ENCODE measurements at places on chromosomes 11 and 22. TPM values are rescaled to one million over a fixed set of nuclear protein-coding genes. Genes with fewer than 3 reads are reported as not detected.

The CNTN5 gene
- 0.10 TPM for polyA plus RNA-seq

The POLR2L gene
- polyA plus RNA-seq: 183 TPM

The ALDH3B1 gene
- polyA plus RNA-seq: 73.9 TPM

The ASCC2 gene
- polyA plus RNA-seq: 60.8 TPM

The DSCAML1 gene
- 0.18 TPM for polyA plus RNA-seq

The MOGAT2 gene
- not detected for polyA plus RNA-seq

The HTATIP2 gene
- polyA plus RNA-seq: 69.3 TPM

The PGA3 gene
- 0.50 TPM for polyA plus RNA-seq

The SCARF2 gene
- 19.6 TPM for polyA plus RNA-seq

The MAJIN gene
- polyA plus RNA-seq: 0.24 TPM

The TNNT3 gene
- polyA plus RNA-seq: 1.6 TPM

The GP1BB gene
- 2.8 TPM for polyA plus RNA-seq

The FXYD2 gene
- polyA plus RNA-seq: 4.5 TPM

GRCh38 chr11:29251738-29252137 is 765.1 kb downstream of the KCNA4 start:
- DNase-seq: no peak

- DNase-seq: no peak
Observed at GRCh38 chr22:19065929-19066328, 56.3 kb downstream of the DGCR2 start.

DNA sequence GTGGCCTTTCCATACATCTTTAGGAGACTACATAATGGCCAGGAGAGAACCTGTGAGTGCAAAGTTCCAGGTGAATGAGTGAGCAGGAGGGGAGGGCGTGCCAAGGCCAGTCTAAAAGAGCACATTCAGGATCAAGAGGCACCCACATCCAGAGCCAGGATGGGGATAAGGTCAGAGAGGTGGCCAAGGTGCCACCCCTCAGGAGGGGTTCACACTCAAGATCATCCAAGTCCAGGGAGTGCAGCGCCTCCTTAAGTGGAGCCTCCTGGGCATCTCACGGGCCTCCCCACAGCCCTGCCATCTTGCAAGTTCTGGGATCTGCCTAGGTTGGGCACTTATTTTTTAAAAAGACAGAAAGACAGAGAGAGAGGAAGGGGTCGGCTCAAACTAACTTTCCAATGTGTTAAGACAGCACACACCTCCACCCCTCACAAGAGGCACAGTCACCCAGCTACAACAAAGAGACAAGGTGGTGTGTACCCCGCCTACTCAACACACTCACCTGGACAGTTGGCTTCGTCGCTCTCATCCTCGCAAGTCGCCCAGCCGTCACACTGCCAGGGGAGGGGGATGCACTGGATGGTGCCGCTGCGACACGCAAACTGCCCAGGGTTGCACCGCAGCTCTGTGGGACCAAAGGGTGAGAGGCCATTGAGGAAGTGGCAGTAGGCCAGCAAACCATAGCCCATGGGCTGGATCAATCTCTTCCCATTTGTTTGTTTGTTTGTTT is 33.2 kb downstream of the DGCR2 start:
- no peak for DNase-seq

- no peak for DNase-seq
Observed at GRCh38 chr22:41239443-41240128, 1.1 kb downstream of the CHADL start.

DNA sequence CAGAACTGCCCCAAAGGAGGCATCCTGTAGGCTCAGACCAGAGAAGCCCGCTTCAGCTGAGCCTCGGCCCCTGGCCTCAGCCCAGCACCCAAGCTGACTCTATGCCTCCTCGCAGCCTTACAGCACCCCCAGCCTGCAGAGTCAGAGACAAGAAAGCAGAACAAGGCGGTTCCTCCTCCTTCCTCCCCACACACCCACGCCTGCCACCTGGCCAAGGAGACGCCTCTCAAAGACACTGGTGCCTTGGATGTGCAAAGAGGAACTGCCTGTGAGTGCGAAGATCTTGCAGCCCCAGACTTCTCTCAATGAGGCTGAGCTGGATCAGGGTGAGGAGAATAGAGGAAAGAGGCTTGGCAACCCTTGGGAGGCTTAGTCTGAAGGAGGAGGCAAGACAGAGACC is 60.2 kb downstream of the PDE2A start:
- DNase-seq: no peak

GRCh38 chr11:1750481-1750839 is at the start of gene IFITM10:
Gene IFITM10 (minus strand): TSS chr11:1750595. CDS start chr11:1750442, 153 bp downstream.
- no peak for DNase-seq

- DNase-seq: no peak
Observed at GRCh38 chr11:66042227-66042995, 6.5 kb downstream of the GAL3ST3 start.

DNA sequence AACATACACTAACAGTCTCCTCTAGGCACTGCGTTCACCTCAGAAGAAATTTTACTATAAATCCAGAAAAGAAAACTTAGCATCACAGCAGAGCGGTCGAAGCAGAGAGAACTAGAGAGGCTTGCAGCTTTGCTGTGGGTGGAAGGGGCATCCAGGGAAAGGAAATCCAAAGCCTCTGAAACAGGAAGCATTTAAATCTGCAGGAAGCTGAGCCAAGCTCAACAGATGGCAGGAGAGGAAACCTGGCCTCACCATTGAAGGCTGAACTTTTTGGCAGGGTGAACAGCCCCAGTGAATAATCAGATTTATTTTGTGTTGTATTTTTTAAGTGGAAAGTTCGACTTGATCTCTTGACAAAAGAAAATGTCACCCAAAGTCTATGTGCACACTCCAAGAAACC is 858.1 kb downstream of the OPCML start:
- peak; percentile 39 for DNase-seq

DNA sequence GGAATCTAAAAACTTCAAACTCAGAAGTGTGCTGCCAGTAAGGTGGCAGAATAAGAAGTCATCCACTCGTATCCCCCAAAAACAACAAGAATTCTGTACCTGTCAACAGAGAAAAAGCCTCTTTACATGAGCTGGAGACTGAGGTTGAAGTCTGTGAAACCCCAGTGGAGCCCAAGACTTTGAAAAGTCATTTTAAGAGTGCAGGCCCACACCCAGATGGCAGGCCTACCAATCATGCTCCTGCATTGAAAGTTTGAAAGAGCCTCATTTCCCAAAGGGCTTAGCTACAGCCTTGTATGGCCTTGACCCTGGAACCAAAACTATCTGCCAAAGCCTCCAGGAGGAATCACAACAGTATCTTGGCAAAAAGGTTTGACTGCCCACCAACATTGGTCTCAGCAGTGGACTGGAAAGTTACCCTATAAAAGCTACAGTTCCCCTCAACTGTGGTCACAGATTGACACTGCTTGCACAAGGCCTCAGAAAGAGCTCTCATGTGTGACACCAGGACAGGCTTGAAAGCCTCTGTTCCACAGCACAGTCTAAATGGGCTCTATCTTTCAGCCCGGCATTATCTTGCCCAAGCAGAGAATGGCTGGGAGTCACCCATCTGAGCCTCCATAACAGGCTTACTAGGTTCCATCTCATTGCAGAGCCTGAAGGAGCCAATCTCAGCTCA is 47.7 kb downstream of the SLC22A9 start:
- no peak for DNase-seq

- DNase-seq: no peak
Observed at GRCh38 chr11:110077831-110078325, 15.3 kb upstream of the ZC3H12C start.

- DNase-seq: no peak
Observed at GRCh38 chr11:121763526-121763925, 310.8 kb upstream of the SORL1-AS1 start.

DNA sequence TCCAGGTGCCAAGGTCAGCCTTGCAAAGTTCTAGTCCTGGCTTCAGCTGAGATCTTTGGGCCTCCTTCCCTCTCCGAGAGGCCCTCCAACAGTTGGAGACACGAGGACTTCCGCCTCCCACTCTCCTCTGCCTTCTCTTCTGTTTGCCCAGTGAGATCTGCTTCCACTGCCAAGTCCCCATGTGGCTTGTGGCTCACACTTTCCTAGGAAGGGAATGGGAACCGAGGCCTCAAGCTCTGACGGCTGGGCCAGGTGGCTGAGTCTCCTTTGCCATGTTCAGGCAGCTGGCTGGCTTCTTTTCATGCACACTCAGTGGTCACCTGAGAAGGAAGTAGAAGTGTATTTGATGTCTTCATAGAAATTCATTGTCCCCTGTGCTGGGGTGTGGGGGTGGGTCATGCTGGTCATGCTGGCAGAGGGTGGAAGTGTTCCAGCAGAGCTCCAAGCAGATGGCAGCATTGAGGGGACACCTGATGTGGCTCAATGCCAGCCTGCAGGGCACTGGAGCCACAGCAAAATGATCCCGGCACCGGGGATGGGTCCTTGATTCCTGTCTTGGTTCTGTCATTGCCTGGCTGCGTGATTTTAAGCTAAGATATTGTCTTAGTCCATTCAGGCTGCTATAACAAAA is 130.4 kb downstream of the ADAMTS15 start:
- no peak for DNase-seq

GRCh38 chr11:17634776-17635550 is 84.4 kb upstream of the MYOD1 start:
- DNase-seq: no peak

DNA sequence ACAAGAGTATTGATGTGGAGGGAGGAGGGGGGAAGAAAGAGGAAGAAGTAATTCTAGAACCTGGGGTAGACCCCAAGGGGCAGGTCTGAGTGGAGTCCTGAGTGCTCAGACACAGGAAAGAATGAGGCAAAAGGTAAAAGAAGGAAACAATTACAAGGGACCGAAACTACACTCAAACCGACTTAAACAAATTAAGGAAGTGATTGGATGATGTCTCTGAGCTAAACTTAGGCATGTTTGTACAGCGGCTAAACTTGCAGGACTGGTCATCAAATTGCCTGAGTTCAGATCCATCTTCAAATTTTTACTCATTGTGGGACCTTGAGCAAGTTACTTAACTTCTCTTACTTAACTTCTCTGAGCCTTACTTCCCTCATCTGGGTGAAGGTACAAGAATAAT is 86.3 kb upstream of the LRRC55 start:
- DNase-seq: no peak

DNA sequence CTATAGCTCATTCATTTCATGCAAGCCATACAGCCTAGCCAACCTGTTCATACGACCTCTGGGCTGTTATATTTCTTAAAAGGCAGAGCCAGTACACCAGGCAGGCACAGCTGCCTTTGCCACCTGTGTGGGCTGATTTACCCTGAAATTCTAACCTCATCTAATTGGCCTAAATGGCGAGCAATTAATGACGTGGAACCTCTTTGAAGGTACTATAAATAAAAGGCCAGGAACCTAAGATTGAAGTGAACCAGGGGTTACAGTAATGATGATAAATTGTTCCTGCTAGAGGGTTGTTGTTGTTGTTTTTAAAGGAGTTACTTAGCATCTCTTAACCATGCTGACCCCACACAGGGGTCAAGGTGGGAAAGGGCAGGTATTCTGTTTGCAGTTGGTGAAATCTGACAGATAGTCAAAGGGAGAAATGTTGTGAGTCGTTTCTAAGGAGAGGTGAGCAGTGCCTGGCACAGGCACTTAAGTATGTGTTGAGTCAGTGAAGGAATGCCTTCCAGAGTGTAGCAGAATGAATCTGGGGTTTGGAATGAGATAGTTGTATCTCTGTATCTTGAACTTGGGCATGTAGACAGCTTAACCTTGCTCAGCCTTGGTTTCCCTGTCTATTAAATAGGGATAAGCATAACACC is 213.5 kb upstream of the NAV2 start:
- DNase-seq: no peak

GRCh38 chr22:22810471-22810870 is 77.1 kb upstream of the IGLL5 start:
- DNase-seq: no peak

DNA sequence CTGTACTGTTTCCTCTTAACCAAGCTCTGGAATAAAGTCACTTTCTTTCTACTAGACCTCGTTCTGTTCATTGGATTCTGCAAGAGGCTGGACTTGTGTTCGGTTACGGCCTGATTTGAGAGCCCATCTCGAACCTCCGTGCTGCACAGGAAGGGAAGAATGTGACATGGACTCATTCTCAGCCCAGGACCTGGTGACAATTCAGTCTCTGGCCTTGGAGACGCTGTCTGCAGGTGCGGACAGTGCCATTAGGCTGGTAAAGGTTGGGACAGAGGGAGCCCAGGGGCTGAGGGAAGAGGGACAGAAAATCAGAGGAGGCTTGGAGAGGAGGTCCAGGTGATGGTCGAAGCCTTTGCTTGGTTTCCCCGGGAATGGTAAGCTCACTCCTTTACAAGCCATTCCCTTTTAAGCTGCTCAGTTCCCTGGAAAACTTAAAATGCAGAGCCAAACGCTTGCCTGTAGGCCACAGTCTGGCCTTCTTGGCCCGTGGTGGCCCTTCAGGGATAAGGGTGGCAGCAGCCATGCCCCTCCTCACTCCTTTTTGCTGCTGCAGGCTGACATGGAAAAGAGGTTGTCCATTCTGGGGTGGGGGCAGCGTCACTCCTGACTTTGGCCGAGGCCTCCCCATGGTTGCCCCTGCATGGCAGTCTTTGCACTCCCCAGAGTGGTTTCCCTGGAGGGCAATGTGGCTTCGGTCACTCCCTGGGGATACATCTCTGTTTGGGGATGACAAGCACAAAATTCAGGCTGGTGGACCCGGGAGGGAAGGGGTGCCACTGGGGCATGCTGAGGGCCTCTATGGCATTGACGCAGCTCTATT is 52.3 kb downstream of the SHISAL1 start:
- peak; percentile 9 for DNase-seq

DNA sequence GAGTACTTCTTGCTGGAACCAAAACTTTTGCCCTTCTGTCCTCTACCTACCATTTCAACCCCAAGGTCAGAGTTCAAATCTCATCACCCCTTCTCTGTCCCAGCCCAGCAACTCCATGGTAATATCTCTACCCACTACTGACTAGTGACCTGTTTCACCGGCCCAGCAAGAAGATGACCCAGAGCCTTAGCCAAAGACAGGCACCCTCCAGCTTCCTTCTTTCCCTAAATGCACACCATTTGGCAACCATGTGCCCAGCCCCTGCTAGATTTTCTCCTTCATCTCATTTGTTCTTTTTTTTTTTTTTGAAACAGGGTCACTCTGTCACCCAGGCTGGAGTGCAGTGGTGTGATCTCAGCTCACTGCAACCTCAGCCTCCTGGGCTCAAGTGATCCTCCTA is 14.9 kb downstream of the ARAP1 start:
- no peak for DNase-seq

DNA sequence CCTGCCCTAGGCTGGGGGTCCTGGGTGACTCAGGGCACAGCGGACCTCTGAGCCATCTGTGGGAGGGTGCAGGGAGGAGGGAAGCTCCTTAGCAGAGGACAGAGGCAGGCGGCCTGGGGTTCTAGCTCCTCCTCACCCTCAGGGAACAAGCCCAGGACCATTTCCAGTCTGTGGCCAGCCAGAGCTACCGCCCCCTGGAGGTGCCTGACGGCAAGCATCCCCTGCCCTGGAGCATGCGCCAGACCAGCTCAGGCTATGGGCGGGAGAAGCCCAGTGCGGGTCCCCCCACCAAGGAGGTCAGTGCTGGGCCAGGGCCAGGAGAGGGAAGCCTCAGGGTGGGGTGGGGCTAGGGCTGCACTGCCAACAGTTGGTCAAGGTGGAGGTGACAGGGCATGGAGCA is 26.0 kb upstream of the LRRC10B start:
- no peak for DNase-seq

GRCh38 chr11:112724496-112724790 is 236.8 kb upstream of the NCAM1 start:
- no peak for DNase-seq
